ENCODE measurements at places on chromosomes 3 and 15.

- DNase-seq: peak; percentile 99
Measured at GRCh38 chr3:49900491-49901153, 3.1 kb downstream of the MST1R start.

DNA sequence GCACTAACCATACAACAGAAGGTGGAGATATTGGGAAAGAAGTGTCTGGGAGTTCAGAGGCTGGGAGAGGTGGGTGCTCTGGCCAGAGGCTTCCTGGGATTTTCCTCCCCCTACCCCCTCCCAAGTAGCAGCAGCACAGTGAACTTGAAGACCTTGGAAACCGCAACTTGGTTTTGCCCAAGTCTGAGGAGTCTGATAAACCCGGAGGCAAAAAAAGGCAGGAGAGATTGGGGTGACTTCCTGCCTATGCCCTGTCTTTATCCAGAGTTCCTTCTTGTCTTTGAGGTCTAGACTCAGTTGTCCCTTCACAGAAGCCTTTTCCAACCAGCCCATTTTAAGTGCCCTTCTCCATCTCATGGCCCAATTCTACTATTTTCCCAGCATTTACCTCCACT, 25.4 kb upstream of the THRB start:
- no peak for DNase-seq

DNA sequence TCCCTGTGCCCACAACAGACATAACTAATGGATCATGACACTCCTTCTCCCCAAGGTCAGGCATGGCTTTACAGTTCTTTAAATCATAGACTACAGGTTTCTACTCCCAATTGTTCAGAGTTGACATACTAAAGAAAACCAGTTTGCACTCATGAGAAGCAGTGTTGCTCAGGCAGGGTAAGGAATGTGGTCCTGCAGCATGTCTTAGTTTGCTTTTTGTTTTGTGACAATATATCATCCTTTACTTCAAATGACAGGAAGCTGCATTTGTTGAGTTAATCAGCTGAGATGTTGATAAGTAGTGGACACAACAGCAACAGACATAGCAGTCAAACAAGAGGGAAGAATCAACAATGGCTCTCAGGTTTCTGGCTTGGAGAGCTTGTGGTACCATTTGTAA, 267.5 kb downstream of the SLCO3A1 start:
- DNase-seq: no peak

DNA sequence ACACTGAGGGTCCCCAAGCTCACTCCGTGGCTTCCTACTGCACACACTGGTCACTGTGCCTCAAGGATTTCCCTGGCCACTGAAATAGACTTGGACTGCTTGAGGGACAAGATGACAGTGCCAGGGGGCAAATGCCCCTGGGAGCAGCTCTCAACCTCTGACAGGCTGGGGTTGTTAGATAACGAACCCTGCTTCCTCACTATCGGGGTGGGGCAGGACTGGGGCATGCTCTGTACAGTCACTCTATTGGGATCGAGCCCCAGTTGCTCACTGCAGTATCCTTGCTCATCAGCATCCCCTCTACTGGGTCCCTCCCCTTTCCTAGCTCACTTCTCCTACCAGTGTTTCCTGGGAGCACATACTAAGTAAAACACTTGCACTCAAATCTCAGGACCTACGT, 610.8 kb downstream of the NTRK3 start:
- DNase-seq: no peak

DNA sequence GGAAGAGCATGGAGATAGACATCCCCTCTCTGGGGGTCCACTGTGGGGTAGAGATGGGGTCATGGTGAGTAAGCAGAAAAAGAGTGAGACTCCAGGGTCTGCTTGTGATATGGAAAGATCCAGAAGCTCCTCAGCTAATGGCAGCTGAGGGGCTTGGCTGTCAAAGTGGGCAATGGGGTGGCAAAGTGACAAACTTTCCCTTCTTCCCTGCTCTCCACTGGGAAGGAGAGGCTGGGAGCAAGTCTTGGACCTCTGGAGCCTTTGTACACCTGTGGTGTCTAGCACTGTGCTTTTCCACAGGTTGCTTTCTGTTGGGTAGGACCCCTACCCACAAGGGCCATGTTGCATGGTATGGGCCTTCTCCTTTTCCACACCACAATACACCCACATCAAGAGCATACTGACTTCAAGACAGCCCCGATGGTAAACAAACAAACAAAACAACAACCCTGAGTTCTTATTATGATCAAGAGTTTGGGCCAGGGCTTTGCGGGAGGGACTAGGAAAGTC, 3.5 kb downstream of the ITGA11 start:
- no peak for DNase-seq

- DNase-seq: no peak
Measured at GRCh38 chr15:69820819-69821218, 276.9 kb downstream of the TLE3 start.

DNA sequence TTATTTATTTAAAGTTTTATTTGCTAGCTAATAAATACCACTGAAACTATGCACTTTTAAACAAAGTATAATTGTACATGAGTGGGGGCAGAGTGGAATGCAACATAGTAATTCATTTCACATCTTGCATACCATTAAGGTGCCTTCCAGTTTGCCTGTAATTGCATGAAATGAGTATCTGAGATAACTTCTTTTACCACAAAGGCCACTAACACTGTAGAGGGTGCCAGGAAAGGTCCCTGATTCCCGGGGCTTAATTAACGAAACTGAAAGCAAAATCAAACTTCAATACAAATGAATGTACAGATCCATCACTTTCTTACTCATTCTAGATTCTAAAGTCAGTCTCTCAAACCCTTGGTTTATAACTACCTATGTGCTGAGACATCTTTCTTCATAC, 2.1 kb downstream of the CD47 start:
- DNase-seq: peak; percentile 32

DNA sequence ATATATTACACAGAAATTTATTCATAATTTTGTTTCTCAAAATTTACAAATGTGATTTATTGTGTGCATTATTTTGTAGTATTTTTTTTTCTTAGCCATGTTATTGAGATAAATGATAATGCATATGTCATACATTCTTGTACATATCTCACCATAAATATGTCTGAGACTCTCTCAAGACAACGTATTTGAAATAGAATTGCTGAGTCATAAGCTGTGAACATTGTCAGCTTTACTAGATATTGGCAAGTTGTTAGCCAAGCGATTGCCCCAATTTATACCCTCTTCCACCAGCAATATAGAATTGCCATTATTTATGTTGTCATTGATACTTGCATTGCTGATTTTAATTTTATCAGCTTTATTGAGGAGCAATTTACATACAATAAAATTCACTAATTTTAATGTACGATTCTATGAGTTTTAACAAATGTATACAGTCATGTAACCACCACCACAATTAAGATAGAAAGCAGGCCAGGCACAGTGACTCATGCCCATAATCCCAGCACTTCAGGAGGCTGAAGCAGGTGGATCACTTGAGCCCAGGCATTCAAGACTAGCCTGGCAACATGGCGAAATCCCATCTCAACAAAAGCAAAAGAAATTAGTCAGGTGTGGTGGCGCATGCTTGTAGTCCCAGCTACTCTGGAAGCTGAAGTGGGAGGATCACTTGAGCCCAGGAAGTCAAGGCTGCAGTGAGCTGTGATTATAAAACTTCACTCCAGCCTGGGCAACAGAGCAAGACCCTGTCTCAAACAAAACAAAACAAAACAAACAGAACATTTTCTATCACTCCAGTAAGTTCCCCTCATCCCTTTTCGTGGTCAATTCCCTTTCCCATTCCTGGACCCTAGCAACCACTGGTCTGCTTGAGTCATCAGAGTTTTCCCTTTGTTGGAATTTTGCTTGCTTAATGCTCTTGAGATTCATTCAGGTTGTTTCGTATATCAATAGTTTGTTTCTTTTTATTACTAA, 373.1 kb downstream of the MFSD1 start:
- peak; percentile 78 for DNase-seq

- no peak for DNase-seq
Measured at GRCh38 chr3:38083871-38084333, 44.9 kb downstream of the DLEC1 start.

DNA sequence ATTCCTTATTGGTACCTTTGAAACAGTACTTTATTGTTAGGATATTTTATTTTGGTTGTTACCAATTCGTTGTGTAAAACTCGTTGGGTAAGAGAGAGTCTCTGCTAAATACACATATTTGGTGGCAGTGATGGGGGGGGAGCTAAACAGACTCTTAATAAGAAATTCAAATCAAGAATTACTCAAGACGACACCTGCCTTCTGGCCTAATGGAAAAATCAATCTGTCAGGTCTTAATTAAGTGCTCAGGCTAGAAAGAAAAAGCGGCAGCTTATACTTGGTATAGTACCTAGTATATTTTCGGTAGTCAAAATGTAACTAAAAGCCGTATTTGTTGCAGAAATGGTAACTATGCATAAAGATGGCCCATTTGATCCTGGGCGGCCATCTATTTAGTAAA, 18.2 kb downstream of the FOXP1 start:
- no peak for DNase-seq

DNA sequence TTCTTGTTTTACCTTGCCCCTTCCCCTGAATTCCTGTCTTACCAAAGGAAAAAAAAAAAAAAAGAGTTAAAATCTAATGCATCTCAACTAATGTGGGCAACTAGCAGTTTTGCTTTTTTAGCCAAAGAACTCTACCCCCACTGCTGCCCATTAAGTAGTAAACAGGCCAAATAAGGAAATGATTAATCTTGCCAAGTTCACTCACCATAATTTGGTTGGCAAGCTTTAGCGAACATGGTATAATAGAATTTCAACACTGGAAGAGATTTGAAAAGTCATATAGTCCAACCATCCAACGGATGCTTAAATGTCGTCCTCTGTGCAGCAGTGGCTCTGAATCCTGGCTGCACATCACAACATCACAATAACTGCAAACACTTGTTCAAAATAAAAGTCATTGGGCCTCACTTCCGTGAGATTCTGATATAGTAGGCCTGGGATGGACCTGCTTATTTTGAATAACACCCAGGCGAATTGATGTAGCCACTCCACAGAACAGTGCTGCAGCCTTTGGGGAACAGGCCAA, 142.0 kb upstream of the UBE2E1 start:
- peak; percentile 64 for DNase-seq

DNA sequence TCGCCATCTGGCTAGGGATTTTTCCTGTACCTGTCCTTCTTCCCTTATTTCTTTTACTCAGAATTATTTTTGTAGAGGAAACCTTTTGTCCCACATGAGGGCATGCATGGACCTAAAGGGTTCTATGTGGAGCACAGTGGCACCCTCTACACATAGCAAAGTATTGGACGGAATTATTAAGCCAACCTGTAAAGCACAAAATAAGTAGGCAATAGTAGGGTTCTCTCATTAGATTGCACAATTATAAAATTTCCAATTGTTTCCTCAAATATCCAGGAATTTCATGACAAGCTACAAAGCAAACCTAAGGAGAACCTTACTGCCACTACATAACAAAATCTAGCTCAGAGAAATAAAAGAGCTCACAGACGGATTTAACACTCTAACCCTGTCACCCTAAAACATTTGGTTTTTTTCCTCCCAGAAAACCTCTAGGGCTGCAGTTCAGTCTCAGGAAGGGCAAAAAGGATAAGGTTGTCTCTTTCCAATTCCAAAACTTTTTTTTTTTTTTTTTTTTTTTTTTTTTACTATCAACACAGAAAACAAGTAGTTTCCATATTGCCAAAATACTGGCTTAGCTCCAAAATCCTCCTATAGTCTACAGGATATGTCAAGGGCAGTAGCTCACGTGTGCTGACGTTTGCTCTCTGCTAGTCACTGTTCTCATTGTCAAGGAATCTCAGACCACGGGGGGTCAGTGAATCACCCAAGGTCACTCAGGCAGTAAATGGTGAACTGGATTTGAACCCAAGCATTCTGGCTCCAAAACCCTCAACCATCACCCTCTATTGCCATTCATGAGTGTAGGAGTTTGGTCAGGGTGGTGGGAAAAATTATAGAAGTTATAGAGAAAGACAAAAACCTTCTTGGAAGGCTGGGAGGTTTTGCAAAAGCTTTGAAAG, 52.3 kb downstream of the NCEH1 start:
- DNase-seq: peak; percentile 85
